Epithelial cell of proximal tubule (primary cell): ENCODE measurements at places on chromosomes 1 and 21. TPM values are rescaled to one million over a fixed set of nuclear protein-coding genes. Genes with fewer than 3 reads are reported as not detected.

The TMEM82 gene
- total RNA-seq, result not detected in 2 replicates

DNA sequence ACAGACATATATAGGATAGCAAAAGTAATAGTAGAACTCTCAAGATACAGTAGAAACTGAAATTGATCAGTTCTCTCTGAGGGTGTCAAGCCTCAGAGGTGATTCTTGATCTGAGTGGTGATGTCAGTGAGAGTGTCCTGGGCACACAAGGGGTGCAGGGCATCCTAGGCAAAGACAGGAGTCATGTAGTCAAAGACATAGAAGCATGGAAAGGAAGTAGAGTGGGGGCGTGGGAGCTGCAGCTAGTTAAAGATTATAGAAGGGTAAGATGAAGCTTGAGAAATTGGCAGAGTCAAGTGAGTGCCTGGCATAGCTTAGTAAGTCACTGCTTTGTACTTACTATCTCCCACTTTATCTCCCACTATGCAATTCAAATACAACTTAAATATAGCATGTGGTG, 22.8 kb downstream of the CDC7 start:
- DNase-seq, result peak; percentile 83

DNA sequence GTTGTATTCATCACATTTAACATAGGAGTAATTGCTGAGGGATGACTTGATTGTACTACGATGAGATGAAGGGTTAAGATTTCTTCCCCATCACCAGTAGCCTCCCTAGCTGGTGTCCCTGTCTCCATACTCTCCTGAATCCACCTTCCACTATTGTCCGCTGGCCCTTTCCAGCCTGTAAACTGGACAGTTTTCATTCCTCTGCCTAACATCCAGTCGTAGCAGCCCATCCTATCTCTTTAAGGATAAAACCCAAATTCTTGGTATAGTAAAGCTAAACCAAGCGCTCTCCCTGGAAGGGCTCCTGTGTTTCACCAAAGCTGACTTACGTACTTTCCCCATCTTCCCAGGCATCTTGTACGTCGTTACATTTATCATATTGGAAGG, 670 bp downstream of the COX20 start:
- no peak for DNase-seq

DNA sequence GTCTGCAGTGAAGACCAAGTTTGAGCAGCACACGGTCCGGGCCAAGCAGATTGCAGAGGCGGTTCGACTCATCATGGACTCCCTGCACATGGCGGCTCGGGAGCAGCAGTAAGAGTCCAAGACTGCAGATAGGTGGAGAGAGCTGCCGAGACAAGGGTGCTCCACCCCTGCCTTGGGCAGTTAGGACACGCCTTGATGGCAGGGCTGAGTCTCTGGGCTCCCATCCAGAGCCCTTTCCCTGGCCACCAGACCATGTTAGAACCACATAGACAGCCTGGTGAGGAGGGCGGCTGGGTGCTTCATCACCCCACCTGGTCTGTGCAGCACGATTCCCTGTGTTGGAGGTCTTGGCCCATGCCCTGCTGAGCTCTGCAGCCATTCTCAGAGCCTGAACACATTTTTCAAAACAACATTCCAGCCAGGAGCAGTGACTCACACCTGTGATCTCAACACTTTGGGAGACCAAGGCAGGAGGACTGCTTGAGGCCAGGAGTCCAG, 17.3 kb upstream of the MIIP start:
- peak; percentile 18 for DNase-seq

GRCh38 chr1:180166436-180166800, 11.7 kb downstream of the QSOX1 start:
- no peak for DNase-seq

GRCh38 chr1:109850194-109850593, 60.5 kb upstream of the CSF1 start:
- no peak for DNase-seq

DNA sequence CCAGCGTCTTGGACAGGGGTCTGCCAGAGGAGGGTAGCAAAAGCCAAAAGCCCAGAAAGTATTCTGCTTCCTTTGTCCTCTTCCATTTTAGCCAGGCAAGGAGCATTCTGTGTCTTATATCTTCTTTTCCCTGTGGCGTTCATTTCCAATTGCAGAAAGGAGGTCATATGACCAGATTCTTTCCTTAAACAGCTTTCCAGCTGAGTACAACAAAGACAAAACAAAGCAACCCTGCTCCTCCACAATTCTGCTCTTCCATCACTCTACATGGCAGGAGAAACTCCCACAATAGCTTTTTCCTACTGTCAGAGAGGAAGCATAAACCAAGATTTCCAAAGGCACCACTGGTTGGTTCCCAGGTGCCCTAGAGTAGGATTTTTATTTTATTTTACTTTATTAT, 19.7 kb downstream of the ENSA start:
- DNase-seq, result no peak
